T follicular helper cell (primary cell): ENCODE measurements at places on chromosomes 3 and 15.

DNA sequence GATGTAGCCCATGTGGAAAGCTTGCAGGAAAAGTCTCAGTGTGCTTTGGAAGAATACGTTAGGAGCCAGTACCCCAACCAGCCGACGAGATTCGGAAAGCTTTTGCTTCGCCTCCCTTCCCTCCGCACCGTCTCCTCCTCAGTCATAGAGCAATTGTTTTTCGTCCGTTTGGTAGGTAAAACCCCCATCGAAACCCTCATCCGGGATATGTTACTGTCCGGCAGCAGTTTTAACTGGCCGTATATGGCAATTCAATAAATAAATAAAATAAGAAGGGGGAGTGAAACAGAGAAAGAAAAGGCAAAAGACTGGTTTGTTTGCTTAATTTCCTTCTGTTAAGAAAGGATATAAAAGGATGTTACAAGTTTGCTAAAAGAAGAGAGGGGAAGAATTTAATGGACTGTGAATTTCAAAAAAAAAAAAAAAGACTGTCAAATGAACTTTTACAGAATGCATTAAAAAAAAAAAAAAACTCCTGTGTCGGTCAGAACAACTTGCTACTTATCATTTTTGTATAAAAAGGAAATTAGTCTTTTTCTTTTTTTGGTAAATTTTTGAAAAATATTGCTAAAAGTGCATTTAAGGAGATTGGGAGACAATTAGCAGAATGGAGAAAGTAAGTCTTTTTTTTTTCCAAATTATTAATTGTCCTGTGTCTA is 7.0 kb downstream of the NR2F2 start:
- DNase-seq, result no peak

- DNase-seq, result no peak
Measured at GRCh38 chr15:31550211-31550977, 223.8 kb downstream of the KLF13 start.

DNA sequence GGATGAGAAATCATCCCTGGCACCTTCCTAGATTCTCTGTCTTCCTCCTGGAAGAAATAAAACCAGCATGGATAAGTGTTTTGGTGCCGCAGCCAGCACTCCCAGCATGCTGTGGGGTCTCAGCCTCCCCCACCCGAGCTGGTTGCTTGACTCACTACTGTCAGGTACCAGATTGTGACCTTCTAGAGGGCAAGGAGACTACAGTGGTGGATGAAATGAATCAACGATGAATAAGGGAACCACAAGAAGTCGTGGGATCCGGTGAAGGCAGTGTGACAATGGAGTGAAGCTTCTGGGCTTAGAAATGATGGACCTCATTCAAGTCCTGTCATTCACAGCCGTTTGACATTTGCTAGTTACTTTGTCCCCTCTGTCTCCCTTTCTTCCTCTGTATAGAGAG is 50.2 kb upstream of the SLCO3A1 start:
- DNase-seq, result no peak

DNA sequence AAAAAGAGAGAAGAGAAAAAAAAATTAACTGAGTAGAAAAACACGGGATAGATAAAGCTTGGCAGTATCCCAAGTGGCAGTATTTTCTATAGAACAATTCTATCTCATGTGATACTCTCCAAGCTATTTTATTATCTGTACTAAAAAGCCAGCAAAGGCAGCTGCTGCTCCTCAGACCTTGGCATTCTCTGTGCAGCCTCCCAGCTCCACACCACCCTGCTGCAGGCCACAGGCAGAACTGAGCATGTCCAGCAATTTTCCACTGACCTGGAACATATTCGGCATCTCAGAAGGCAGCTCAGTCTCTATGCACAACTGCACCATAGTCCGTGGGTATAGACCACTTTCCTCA is 1161.4 kb downstream of the IGSF11 start:
- DNase-seq, result no peak

- no peak for DNase-seq
Measured at GRCh38 chr3:184601576-184602371, 40.2 kb downstream of the EPHB3 start.

GRCh38 chr3:57126244-57126643 is 38.9 kb downstream of the IL17RD start:
- no peak for DNase-seq

DNA sequence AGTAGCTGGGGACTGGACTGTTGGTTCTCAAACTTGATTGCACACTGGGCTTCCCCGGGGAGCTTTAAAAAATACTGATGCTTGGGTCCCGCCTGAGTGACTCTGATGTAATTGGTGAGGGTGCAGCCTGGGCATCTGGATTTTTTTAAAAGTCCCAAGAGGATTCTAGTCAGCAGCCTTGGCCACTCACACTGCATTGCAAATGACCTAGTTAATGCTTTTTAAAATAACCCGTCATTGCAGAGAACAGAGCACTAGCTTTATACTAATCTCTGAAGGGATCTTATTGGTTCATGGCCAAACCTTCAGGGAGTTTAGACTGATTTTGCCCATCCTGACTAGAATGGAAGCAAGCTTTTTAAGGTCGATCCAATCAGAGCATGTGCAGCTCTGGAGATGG is 310.6 kb upstream of the PROK2 start:
- DNase-seq, result no peak

DNA sequence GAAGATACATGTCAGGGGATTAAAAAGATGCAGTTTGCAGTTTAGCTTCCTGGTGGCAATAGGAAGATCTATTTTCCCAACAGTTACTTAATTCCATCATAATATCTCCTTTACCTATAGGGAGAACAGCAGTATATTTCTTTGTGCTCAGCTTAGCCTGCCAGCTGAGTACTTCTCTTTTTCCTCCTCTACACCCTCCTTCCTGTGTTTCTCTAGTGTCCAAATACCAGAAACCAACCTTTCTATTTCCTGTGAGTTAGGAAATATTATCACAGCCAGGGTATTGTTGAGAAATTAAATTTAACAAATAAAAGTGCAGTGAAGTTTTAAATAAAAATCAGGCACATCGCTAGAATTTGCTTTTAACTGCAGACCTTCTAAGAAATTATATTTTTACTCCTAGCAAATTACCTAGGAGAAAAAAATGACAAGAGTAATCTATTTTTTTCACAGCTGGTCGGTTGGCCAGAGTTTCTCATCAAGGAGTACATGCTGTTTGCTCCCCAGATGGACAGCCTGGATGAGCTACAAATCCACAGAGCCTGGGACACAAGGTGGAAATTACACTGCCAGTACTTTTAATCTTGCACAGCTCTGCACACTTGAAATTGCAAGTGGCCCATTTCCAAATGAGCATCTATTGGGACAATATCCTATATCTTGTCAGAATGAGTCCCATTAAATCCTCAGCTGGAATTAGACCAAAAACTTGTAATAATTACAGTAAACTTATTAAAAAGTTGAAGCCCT is 185.2 kb upstream of the CFAP20DC start:
- DNase-seq, result no peak

GRCh38 chr3:184532940-184533732 is 28.4 kb upstream of the EPHB3 start:
- no peak for DNase-seq

DNA sequence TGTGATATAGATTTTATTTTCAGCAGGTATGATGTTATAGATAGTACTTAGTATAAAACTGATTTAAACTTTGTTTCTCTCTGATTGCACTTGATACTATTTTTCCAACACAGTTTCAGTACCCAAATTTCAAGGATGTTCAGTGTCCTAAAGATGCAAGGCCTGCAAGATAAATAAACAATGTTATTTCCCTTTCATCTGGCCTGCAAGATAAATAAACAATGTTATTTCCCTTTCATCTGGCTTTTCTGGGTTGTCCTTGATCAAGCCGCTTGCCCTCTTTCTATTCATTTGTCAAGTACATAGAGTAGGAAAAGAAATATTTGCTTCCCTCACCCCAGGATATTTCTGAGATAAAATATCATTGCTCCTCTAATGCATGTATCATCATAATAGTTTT is 571.0 kb downstream of the FGF12 start:
- DNase-seq, result no peak

DNA sequence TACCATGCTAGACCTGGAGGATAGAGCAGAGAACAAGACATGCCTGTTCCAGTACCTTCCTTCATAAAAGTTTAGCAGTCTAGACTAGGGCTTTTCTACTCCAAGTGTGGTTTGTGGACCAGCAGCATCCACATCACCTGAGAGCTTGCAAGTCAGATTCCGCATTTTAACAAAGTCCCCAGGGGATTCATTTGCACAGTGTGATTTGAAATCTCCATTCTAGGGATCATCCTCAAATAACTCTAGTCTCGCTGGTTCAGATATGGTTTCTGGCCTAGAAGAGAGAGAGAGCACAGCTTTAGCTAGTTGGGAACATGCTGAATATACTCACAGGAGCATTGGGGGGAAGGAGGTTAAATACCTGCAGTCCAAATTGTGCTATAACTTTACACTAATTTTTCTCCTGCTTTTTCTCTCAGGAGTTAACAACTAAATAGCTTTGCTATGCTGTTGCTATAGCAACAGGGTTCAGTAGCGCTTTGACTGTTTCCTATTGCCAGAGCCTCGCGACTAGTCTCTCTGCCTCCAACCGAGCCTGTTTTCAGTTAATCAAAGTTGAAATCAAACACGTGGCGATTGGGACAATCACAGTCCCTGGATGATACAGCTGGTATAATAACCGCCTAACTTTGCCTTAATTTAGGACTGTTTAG is 64.0 kb upstream of the RASGRF1 start:
- no peak for DNase-seq

- DNase-seq, result no peak
Measured at GRCh38 chr3:101829437-101829830, 19.9 kb upstream of the NFKBIZ start.

DNA sequence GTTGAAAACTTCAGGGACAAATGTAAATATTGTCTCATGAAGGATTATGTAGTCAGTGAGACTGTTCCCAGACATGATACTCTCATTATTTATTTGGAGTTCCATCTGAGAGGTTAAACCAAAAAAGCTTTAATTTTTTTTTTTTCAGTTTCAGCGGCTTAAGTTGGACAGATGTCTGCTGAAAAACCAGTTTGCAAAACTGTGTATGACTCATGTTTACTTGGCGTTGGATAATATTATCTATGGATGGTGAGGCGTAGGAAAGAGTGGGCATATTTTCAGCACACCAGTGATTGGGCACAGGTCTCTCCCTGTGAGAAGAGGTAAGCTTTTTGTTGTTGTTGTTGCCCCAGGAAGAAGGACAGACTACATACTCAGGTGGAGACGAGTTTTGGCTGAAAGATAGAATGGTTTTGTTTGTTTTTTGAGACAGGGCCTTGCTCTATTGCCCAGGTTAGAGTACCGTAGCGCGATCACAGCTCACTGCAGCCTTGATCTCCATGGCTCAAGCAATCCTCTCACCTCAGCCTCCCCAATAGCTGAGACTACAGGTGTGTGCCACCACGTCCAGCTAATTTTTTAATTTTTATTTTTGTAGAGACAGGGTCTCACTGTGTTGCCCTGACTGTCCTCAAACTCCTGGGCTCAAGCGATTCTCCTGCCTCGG is 16.4 kb upstream of the ANXA2 start:
- no peak for DNase-seq

DNA sequence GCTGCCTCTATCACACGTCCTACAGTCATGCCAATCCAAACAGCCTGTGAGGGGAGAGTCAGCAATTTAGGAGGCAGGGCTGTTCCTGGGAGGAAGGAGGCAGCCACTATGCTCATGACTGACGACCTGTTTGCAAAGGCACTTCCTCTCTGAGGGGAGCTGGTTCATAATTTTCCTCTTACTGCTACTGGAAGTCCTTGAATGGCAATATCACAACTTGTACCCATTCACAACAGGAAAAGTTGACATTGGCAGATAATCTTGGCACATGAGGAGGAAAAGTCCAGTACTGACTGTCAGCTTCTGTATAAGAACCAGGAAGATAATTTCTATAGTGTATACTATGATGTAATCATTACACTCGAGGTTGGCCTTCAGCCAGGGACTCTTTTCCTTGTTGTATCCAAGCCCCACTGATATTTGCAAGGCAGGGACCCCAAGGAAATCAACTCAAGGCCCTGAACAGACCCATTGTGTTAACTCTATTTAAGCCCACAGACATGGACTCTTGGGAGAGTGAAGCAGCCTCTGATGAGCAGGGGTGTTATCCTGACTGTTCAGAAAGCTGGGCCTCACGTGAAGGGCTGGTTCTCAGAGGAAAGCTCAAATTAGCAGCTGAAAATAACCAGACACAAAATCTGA is 267.3 kb upstream of the ADAMTS9 start:
- DNase-seq, result no peak

DNA sequence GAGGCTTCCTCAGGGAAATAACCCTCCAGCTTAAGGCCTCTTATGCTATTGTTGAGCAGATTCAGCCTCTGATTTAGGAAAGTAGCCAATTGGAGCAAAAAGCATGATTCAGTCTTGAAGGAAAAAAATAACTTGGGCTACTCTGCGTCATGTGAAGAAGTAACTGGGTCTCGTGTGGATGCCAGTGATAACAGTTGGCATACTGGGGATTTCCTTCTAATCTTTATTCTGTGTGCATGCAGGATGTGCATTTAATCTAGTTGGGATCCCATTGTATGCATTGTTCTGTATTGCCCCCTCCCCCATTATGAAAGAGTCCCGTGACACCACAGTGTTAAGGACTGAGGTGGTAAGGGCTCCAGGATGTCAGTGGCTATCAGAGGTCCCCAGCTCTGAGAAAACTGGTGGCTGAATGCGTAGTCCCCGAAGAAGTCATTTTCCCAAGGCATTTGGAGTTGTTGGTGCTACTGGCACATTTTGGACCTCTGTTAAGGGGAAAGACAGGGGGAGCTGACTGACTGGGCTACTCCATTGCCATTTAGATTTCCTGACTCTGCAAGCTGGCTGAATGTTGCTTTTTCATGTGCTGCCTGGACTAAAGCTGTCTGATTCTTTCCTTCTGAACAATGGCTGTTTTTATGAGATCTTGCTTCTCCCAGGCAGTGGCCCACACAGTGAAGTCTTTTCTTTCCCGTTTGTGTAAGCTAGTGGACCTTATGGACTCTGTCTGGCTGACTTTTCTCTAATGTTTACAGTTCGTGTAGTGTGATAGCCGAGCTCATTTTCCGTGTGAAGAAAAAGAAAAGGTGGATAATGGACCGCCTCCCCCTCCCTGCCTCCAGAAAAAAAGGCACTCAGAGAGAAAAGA is 38.4 kb upstream of the TRAK1 start:
- DNase-seq, result no peak

DNA sequence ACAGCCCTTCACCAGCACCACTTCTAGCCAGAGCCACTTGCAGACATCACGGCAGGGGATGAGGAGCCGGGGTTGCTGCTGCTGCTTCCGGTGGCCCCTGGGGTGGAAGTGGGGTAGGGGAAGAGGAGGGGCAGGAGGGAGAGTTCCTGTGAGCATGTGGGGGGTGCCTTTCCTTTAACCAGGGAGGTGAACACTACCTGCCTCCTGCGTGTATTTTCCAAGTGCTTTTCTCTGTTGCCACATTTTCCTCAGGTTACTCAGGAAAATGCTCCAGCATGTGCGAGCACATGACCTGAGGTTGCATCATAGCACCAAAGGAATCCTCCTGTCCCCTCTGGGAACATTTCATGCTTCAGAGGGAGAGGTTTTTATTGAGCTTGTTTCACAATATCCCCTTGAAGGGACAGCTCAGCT is 12.2 kb upstream of the SACM1L start:
- peak; percentile 55 for DNase-seq

GRCh38 chr15:33656168-33656567 is 312.1 kb upstream of the CHRM5 start:
- no peak for DNase-seq

- no peak for DNase-seq
Measured at GRCh38 chr15:91589360-91589759, 264.1 kb upstream of the SLCO3A1 start.

- no peak for DNase-seq
Measured at GRCh38 chr15:64246364-64247189, 83.8 kb upstream of the PPIB start.
